ENCODE measurements at places on chromosomes 13 and 19.

GRCh38 chr13:102654756-102655155, 40.1 kb downstream of the METTL21C start:
- DNase-seq = no peak

GRCh38 chr19:19259741-19260140, 13.4 kb downstream of the TM6SF2 start:
- no peak for DNase-seq

DNA sequence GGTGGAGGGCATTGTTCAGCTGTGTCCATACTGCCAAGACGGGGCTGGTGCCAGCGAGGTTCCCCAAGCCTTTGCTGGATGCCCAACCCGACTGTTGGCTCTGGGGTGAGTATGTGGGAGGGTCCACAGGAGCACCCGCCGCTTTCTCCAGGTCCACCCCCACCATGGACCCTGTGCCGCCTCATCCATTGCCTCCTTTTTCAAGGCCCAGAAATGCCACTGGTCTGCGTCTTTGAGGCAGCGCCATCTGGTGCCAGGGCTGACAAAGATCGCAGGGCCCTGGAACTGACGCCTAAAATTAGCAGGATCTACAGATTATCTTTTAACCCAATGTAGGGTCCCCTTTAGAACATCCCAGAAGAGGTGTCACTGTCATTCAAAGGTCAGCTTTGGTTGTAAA, 34.6 kb downstream of the NFIX start:
- no peak for DNase-seq

GRCh38 chr13:91017031-91017668, 330.3 kb upstream of the MIR17HG start:
- peak; percentile 44 for DNase-seq

GRCh38 chr19:55453511-55454260, 7.8 kb downstream of the ISOC2 start:
- DNase-seq = no peak

- DNase-seq = no peak
Measured at GRCh38 chr13:27080018-27080948, 91.3 kb downstream of the USP12 start.

GRCh38 chr13:46211116-46211482, 629 bp upstream of the LRRC63 start:
- no peak for DNase-seq

DNA sequence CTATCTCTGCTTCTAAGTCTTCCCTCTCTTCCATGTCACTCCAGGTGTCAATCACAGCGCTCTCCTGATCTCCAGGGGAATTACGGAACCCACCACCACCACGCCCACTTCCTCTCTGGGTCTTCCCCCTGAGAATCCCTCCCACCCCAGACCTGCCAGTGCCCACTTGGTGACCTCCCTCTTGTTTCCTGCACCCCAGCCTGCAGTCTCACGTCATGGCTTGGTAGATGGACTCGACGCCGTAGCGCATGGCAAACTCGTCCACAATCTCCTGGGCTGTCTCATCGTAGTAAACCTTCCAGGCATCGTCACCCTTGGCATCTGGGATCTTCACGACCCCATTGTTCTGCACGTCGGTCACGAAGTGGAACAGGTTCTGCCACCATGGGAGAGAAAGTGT, 47.0 kb downstream of the UNC13A start:
- no peak for DNase-seq

DNA sequence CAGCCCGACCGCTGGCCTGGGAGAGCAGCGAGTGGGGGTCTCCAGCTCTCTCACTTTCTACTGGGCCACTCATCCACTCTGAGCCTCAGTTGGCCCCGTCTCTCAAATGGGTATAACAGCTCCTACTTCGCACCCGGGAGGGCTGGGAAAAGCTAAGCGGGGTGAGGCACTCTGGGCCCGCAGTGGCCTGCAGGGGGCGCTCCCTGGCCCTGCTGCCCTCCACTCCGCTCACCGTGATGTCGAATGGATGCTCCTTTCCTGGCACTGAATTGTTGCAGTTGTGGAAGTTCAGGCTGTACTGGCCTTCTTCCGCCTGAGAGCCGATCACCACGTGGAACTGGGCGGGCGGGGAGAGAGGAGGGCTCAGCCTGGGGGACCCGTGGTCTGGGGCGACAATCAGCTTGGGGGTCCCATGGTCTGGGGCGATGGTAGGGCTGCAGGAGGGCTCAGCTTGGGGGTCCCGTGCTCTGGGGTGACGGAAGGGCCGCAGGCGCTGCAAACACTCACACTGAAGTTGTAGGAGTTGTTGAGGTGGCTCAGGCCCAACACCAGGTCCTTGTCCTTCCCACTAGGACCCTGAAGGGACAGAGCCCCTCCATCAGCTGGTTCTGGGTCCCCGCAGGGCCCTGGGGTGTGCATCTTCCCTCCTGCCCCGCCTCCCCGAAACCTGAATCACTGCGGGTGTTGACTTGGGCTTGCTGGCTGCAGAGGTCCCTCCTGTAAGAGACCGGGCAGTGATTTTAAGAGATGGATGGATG, 3.9 kb downstream of the GPR108 start:
- no peak for DNase-seq

GRCh38 chr19:524062-524674, 7.4 kb upstream of the CDC34 start:
- no peak for DNase-seq

DNA sequence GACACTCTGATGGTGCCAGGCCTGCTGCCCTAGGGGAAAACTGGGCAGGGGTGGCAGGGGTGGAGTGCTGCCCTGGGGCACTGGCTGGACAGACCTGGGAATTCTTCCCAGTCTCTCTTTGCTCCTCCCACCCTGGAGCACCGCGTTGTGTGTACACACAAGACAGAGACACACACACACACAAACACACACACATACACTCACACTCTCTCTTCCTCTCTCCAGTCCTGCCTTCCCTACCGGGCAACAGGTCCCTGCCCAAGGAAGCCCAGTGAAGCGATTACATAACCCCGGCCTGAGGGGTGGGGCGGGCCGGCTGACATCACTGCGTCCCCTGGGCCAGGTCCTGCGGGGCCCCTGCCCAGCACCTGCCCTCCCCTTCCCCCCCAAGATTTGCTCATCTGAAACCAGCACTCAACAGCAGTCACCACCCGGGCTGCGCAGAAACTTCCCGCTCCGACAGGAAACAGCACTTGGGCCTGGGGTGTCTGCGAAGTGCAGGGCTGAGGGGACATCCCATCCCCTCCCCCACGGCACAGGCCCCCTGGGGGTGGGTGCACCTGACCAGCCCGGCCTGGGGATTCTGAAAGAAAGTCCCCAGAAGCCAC, 1.2 kb downstream of the MKNK2 start:
- no peak for DNase-seq

DNA sequence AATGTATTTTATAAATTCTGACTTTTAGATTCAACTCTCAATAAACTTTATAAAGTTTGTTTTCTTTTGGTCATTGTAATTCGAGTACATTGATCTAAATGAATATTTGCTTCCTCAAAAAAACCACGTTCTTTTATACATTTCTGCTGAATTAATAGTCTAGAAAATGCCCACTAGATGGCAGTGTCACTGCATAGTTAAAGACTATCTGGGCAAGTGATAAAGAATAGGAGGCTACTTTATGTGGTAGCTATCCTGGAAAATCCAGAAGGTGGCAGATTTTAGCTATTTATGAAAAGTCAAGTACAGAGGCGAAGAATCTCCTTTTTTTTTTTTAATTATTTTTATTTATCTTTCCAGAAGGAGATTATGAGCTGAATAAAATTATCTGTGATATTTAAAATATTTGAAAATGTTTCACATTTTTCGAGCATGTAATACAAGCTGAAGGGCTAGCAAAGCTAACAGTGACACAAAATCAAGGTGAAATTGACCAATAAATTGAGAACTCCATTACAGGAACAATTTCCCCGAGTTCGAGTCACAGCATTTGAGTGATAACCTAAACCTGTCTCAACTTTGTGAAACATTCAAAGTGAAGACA, 221.8 kb downstream of the OLFM4 start:
- peak; percentile 46 for DNase-seq

GRCh38 chr13:40180776-40181175, 485.7 kb downstream of the FOXO1 start:
- DNase-seq = no peak

GRCh38 chr13:73547239-73547638, 488.4 kb downstream of the KLF5 start:
- DNase-seq = no peak

DNA sequence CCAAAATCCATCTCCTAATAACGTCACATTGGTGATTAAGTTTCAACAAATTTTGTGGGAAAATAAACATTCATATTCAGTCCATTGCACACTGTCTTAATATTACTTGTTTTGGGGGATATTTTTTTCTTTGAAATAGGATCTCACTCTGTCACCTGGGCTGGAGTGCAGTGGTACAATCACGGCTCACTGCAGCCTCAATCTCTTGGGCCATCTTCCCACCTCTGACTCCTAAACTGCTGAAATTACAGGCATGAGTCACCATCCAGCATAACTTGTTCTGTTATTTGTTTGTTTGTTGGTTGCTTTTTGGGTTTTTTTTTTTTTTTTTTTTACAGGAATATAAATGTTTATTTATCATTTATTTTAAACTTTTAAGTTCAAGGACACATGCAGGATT, 556.1 kb upstream of the SLITRK6 start:
- DNase-seq = no peak

DNA sequence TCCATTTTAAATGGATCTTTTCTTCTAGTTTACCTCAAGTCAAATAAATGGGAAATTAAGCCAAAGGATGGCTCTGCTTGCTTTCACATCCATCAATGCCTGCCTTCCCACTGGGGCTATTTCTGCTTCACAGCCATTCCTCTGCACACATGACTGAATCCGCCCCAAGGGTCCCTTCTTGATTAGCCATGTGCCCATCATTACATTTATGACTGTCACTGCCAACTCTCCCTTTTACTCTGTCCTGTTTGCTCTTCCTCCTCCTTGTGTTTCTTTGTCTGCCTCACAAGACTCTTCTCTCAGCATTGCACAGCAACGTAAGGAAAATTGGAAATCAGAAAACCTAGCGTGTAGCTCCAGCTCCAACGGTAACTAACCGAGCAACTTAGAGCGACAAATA, 410.2 kb downstream of the TBC1D4 start:
- DNase-seq = no peak

DNA sequence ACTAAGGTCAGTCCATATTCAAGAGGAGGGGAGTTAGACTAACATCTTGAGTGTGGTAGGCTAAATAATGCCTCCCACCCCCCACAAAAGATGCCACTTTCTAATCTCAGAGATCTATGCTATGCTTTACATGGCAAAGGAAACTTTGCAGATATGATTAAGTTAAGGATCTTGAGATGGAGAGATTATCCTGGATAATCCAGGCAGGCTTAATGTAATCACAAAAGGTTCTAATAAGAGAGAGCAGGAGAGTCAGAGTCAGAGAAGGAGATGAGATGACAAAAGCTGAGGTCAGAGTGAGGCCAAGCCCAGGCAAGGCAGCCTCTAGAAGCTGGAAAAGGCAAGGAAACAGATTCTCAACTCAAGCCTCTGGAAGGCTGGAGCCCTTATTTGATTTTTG, 1011.6 kb downstream of the PCDH9 start:
- no peak for DNase-seq

- no peak for DNase-seq
Measured at GRCh38 chr13:28564030-28564429, 69.1 kb upstream of the FLT1 start.

GRCh38 chr19:41872775-41873647, 4.1 kb upstream of the CD79A start:
- DNase-seq = peak; percentile 53

DNA sequence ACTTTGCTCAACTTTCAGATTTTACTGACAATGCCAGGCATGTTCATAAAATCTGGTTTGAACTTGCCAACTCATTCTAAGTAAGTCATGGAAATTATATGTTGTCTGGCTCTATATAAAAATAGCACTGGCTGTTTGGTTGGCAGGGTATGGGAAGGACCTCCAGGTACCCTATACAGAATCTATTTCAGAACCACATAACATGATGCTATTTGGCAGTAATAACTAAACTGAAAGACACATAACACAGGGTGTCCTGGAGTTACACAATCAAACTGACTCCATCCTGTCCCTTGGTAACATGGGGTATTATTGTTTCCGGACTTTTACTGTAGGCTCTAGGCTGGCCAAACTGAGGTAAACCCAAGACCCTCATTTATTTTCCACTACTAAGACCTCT, 248.8 kb downstream of the RGCC start:
- DNase-seq = no peak

GRCh38 chr13:20359335-20359734, 127.2 kb upstream of the GJB6 start:
- no peak for DNase-seq

GRCh38 chr13:77535448-77535847, at the start of gene SCEL:
SCEL (plus strand) TSS chr13:77535706; CDS start chr13:77555876, 20,170 bp downstream.
- no peak for DNase-seq

GRCh38 chr19:15195371-15196334, 5.1 kb downstream of the NOTCH3 start:
- DNase-seq = peak; percentile 53

GRCh38 chr13:33004511-33004910, 11.7 kb upstream of the KL start:
- no peak for DNase-seq

- no peak for DNase-seq
Measured at GRCh38 chr13:79688741-79689140, 207.8 kb downstream of the NDFIP2 start.

GRCh38 chr13:41995946-41996345, 35.0 kb upstream of the VWA8 start:
- no peak for DNase-seq

DNA sequence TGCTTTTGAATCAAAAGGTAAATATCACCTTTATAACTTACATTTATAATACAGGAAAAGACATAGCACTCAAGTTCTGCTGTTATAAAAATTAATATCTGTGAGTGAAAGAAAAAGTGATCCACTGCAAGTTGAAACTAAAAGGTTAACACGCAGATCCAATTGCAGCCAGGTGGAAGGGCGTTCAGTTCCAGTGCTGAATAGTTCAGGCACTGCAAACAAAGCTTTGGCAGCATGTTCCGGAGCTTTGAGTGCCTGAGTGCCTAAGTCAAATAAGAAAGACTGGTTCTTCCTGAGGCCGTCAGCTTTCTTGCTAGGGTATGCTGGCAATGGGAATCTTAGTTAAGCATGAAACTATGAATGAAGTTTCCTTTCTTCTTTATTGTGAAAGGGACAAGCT, 200.3 kb downstream of the LMO7 start:
- no peak for DNase-seq

GRCh38 chr19:31064491-31064890, 284.7 kb downstream of the TSHZ3 start:
- no peak for DNase-seq

GRCh38 chr19:37975596-37976515, 68.8 kb downstream of the SIPA1L3 start:
- no peak for DNase-seq
